ENCODE measurements at places on chromosomes 2 and 18. TPM values are rescaled to one million over a fixed set of nuclear protein-coding genes. Genes with fewer than 3 reads are reported as not detected.

Gene ATF2
- total RNA-seq: 59.0 TPM

Gene FBXO48
- total RNA-seq: 0.86 TPM

DNA sequence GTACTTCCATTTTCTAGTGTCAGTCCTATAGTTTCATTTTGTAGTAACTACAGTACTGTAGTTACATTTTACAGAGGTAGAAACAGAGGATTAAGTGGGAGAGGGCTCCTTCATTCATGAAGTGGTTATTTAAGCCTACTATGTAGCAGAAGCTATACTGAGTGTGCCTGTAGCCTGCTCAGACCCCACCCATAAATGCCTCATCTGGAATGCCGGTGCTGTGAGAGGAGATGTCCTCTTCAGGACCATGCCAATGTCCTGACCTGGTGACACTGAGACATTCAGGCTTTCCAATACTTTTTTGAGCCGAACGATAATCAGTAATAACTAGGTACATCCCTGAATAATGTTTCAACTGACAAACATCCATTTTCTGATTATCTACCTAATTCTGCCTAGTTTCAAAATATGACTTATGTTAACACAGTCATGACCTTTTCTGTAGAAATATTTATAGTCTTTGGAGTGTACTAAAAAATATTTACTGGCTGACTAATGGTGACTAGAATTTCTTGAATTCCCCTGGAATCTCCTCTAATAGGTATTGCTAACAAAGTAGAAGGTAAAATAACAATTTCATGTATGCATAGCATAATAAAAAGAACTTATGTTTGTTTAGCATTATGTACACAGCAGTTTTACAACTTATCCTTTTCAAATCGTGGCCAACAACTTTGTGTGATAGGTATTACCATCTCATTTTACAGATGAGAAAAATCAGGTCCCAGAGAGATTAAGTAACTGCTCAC, 10.2 kb upstream of the ARHGAP28 start:
- no peaks in the 10 kb centered on the region for H3K36me3 ChIP-seq
- no peak overlapping the region for H3K4me3 ChIP-seq
- DNase-seq: no peak
- H3K4me1 ChIP-seq: no peaks in the 10 kb centered on the region

GRCh38 chr2:38713338-38713737, 37.8 kb downstream of the SRSF7 start:
- no peak for DNase-seq
- H3K36me3 ChIP-seq: no peaks in the 10 kb centered on the region
- no peak overlapping the region for H3K27ac ChIP-seq
- H3K27me3 ChIP-seq: no peaks in the 10 kb centered on the region
- no peak overlapping the region for H3K4me3 ChIP-seq

DNA sequence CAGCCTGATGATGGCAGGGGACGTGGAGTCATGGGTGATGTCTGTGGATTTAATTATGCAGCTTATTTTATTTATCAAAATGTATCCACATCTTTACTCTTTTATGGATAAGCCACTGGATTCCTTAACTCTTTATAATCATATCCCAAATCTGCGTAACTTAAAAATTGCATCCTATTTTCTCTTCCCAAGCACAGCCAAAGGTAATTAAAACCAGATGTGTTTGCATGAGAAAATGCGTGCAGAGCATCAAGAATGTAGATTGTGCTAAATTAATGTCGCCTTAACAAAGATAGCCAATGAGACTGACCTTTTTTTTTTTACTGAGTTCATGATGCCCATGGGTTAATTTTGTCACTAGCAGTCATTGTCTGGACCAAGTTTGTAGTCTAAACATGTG, 10.0 kb downstream of the SH3RF3 start:
- no peaks in the 10 kb centered on the region for H3K27me3 ChIP-seq
- no peaks in the 10 kb centered on the region for H3K36me3 ChIP-seq
- H3K4me1 ChIP-seq: peaks cover 12% of the 10 kb centered on the region
- H3K4me3 ChIP-seq: no peak overlapping the region
- no peak overlapping the region for H3K27ac ChIP-seq

GRCh38 chr2:33240178-33240577, 236.3 kb upstream of the RASGRP3 start:
- no peaks in the 10 kb centered on the region for H3K4me1 ChIP-seq
- no peak for DNase-seq
- no peak overlapping the region for H3K27ac ChIP-seq
- no peaks in the 10 kb centered on the region for H3K27me3 ChIP-seq
- no peak overlapping the region for H3K4me3 ChIP-seq

DNA sequence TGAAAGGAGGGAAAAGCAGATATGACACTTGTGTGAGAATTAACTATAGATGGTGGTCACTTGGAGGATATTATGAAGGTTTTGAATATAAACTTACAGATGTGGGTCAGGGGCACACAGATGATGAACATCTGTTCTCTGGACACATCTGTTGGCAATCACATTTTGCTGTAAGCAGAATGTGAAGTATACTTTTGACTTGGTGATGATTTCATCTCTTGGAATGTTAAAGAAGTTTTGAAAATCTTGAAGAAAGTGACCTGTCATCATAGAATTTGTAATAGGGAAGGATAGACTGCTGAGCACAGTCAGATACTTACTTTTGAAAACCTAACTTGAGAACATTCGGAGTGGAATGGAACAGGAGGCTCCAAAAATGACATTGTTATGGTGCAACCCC, 40.2 kb downstream of the PIKFYVE start:
- H3K27ac ChIP-seq: no peak overlapping the region
- DNase-seq: no peak
- no peaks in the 10 kb centered on the region for H3K4me1 ChIP-seq
- no peak overlapping the region for H3K4me3 ChIP-seq
- peaks cover 29% of the 10 kb centered on the region for H3K36me3 ChIP-seq
